ENCODE measurements at places on chromosomes 5 and 9.

GRCh38 chr5:133606835-133607234, 5.5 kb downstream of the FSTL4 start:
- no peak for DNase-seq

- DNase-seq: no peak
Observed at GRCh38 chr5:85512896-85513295, 1104.8 kb upstream of the COX7C start.

- no peak for DNase-seq
Observed at GRCh38 chr9:135225619-135226228, 138.3 kb downstream of the OLFM1 start.

DNA sequence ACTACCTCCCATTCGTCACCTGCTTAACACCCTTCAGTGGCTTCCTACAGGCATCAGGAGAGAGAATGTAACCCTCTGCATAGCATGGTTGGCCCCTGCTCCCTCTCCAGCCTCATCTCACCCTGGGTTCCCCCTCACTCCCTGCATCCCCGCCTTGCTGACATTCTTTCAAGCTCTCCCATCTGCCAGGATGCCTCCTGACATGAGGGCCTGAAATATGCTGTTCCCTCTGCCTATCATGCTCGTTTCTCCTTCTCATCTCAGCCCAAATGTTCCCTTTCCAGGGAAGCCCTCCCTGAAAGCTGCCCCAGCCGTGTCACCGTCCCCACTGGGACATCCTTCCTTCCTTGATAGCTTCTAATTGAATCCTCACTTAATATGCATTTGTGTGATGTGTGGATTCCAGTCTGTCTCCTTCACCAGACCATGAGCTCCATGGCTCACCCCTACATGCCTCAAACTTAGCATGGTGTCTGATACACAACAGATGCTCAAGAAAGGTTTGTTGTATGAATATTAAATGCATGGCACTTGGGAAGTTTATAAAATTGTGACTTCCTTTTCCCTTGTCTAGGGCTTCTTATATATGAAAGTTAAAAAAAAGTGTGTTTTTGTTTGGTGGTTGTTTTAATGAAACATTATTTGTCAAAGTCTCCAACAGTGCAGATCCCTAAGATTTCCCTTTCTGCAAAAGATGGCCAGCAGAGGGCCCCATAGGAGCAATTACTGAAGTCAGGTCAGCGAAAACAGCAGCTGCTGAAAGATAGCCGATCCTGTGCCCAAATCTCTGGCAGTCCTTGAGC, 7.3 kb upstream of the C5orf58 start:
- DNase-seq: peak; percentile 34

- DNase-seq: no peak
Observed at GRCh38 chr5:66796305-66797292, 200.4 kb downstream of the MAST4 start.

DNA sequence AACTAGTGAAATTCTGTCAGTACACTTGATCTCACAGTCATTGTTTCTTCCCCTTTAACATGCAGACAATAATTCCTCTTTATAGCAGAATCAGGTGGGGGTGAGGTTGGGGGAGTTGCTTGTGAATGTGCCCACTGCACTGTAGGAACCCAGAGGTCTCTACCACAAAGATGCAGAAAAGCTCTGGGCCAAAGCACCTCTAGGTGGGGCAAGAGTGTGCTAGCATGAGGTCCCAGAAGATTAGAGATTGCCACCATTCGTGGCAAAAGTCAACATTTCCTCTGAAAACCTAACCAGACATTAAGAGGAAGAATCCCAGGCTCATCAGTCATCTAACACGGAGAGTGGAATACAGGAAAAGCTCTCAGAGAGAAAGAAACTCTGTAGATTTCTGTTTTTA, 74.5 kb downstream of the PTCD2 start:
- no peak for DNase-seq

All from stimulated activated CD8-positive, alpha-beta memory T cell treated with anti-CD3 and anti-CD28 coated beads, Interleukin-12 subunit alpha, Interleukin-12 subunit beta, amount 100 ng/mL, for 4 hours (primary cell).